ENCODE measurements at places on chromosomes 6 and 20.
A peak's percentile ranks its signal among the peaks of the same experiment; 100 is the strongest.

- peak; percentile 72 for DNase-seq
Observed at GRCh38 chr6:79949233-79949632, 1.9 kb upstream of the ELOVL4 start.

- peak; percentile 75 for DNase-seq
Observed at GRCh38 chr6:90459225-90459758, 127.6 kb downstream of the MAP3K7 start.

GRCh38 chr6:158789115-158789917, 29.9 kb downstream of the EZR start:
- no peak for DNase-seq

DNA sequence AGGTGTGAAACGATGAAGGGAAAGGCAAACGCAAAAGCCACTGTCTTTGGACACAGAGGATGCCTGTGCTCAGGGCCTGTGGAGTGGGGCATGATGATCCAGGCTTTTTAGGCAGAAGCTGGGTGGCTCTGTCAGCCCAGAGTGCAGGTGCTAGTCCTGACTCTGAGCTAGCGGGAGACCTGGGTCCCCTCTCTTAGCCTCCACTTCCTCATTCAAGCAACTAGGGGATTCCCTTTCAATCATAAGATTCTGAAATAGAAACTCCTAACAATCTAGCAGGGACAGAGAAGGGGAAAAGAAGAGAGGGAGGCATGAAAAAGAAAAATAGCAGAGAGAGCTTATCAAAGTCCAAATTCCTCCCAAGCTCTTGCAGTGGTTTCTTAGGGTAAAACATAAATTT, 7.6 kb upstream of the HIVEP2 start:
- DNase-seq = no peak

GRCh38 chr6:100194535-100194934, 200.5 kb upstream of the MCHR2 start:
- DNase-seq = no peak

GRCh38 chr6:18211338-18211737, 53.0 kb downstream of the DEK start:
- DNase-seq = no peak

GRCh38 chr6:9205645-9206044, 770.3 kb upstream of the SLC35B3 start:
- no peak for DNase-seq

DNA sequence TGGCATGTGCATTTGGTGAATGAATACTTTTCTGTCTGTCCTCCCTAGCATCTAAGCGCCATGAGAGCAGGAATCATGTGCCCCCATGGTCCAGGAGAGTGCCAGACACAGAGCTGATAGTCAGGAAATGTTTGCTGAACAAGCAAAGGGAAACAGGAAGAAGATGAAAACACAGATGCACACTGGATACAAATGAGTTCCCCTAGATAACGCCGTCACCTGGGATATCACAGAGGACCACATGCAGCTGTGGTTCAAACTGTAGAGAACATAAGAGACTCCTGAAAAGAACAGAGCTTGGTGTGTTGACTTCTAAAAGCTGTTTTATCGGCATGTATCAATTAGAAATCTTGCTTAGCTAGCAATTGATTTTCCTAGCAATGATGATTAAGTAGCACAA, 293.7 kb downstream of the BTBD3 start:
- DNase-seq = no peak

DNA sequence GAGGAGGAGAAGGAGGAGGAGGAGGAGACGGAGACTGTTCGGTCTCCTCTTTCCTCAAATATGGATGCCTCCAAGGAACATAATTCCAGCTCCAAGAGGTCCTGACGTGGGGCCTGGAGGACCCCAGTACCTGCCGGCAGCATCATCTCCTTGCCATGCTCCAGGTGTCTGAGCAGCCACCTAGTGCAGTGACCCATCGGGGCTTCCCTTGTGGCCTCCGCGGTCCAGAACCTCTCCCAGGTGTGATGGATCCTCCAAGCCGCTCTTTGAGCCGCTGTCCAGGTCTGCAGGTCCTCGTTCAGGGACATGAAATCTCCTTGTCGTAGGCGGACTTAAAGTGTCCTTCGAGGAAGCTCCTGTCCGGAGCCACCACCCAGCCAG, 35.8 kb upstream of the HLA-C start:
- DNase-seq = no peak

- DNase-seq = no peak
Observed at GRCh38 chr20:61659246-61659993, 406.3 kb downstream of the TAF4 start.

- DNase-seq = no peak
Observed at GRCh38 chr6:131640100-131640499, 3.0 kb downstream of the ENPP3 start.

All from trophoblast cell (in vitro differentiated cells and primary cell).